Fibroblast of the aortic adventitia (primary cell): ENCODE measurements at places on chromosomes 2 and 18. TPM values are rescaled to one million over a fixed set of nuclear protein-coding genes. Genes with fewer than 3 reads are reported as not detected.

The CYS1 gene
- 3.2 and 7.0 TPM in 2 replicates for total RNA-seq

The UGT1A6 gene
- 0.09 TPM in 1 of 2 replicates, not detected in the other for total RNA-seq

The VWC2L gene
- total RNA-seq, result not detected in 2 replicates

The GKN2 gene
- total RNA-seq, result not detected in 2 replicates

DNA sequence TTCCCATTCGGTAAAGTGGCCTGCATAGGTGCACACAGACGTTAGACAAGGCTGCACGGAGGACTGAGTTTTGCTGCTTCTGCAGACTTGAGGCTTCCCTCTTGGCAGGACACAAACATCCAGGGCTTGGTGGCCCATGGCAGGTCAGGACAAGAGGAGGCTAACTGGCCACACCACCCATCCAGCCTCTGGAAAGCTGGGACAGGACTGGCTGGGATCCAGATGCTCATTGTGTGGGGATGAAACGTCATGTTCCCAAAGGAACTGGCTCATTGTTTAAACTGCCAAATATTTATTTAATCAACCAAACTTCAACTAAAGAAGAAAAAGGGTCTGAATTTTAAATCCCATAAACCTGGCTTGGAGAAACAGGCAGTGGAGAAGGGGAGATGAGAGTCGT lies 239.1 kb upstream of the EPAS1 start:
- no peak for DNase-seq

GRCh38 chr2:86781363-86781762 lies 9.3 kb downstream of the CD8A start:
- no peak for DNase-seq

GRCh38 chr2:10495988-10496313 lies 47.8 kb upstream of the ODC1 start:
- DNase-seq, result no peak

DNA sequence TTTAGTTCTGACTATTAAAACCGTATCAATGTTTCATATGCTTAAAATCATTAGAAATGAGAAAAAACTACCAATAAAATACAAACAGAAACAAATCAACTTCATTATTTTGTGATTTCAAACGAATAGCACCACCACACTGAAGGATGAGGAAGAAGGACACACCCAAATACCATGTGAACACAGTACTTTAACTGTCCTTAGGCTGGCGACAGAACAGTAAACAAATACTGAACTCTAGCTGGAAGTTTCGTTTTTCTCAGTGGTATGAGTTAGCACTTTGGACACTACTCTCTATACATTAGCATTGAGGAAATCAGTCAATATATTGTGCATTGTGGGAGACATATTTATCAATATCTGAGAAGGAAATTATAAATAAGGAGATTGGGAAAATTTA lies 202.4 kb upstream of the AGAP1 start:
- no peak for DNase-seq

- no peak for DNase-seq
Observed at GRCh38 chr2:179191110-179191509, 73.5 kb downstream of the SESTD1 start.

GRCh38 chr2:31256611-31257382 lies 22.8 kb downstream of the EHD3 start:
- DNase-seq, result no peak

DNA sequence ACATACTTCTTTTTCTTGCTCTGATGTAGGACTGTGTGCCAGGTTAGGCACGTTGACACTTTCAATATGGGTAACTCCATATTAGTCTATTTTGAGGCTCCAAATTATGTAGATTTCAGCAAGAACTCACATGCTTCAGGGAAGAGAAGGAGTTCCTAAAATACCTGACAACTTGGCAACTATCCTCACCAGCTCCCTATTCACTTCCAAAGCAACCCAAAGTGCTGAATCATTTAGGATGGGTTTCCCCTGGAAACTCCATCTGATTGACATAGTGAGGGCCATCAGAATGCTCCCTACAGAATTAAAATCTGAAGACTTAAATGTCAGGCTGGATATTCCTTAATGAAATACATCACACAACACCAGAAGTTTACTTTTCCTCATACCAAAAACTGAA lies 32.5 kb upstream of the NFU1 start:
- peak; percentile 27 for DNase-seq
